ENCODE measurements at places on chromosomes 11 and 22.

DNA sequence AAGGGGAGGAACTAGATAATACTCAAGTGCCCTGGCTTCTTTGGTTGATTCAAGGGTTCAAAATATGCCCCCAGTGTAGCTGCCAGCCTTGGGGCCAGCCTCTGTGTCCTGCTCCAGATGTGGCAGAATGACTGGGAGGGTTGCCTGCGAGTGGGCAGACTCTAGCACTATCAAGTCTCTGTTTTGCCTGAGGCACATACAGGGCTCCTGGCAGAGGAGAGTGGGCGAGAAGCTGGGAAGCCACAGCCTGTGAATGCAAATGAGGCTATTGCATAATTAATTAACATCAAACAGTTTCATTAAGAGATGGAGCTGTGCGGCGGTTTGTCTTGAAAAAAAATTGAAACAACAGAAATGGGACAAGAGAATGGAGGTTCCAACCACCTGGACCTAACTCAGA is 50.8 kb downstream of the BUD13 start:
- DNase-seq, result no peak

- peak; percentile 12 for DNase-seq
Observed at GRCh38 chr11:43419460-43419859, 60.7 kb downstream of the TTC17 start.

DNA sequence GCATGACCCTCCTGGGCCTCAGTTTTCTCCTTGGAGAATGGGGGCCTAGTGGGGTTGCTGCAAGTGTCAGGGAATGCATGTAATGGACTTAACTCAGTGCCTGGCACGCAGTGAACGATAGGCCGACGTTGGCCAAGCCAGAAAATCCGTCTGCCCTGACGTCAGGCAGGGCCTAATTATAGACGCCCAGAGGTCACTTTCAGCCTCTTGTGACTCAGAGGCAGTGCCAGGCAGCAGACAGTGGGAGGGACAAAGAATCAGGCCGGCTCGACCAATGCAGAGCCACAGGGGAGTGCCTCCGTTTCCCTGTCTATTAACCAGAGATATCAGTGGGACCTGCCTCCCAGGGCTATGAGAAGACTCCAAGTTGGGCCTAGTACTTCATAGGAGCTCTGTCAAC is 115.0 kb downstream of the MN1 start:
- no peak for DNase-seq

DNA sequence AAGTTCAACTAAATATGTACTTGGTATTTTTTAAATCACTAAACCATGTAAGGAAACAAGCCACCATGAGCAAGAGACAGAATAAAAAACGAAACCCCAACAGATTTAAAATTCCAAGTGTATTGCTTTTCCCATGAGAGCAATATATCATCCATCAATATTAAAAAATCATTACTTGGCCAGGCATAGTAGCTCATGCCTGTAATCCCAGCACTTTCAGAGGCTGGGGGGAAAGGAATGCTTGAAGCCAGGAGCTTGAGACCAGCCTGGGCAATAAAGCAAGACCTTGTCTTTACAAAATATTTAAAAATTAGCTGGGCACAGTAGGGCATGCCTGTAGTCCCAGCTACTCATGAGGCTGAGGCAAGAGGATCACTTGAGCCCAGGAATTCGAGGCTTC is 190.8 kb downstream of the TTC28 start:
- DNase-seq, result no peak

- no peak for DNase-seq
Observed at GRCh38 chr11:1559111-1559951, 12.7 kb downstream of the DUSP8 start.

DNA sequence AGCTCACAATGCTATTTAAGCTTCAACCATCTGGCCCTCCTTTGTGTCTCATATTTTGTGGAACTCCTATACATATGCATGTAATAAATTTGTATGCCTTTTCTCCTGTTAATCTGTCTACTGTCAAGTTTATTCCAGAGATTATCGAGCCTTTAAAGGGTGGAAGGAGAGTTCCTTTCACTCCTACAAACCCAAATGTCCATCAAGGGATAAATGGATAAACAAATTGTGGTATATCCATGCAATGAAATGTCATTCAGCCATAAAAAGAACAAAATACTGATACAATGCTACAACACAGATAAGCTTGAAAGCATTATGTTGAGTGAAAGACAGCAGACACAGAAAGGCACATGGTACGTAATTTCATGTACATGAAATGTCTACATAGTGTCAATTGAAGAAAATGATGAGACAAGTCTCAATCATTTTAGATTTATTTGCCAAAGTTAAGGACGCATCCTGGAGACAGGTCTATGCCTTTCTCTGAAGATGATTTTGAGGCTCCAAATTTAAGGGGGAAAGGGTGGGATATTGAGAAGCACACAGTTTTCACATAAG is 17.7 kb upstream of the FEZ1 start:
- DNase-seq, result no peak

DNA sequence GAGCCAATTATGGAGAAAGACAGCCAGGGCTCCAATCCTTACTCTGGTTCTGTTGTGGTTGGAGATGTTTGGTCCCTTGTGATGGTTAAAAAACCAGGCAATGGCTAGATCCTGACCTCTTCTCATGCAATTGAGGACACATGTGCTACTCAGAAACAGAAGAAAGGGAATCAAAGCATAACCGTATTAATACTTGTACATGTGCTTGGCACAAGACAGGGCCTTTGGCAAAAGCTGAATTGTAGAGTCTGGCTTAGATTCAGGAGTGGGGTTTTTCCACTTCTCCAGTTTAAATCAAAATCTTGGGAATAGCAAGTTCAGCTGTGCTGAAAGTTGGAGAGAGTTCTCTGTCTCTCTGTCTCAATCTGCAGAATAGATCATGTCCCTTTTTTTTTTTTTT is 80.1 kb upstream of the E2F8 start:
- DNase-seq, result no peak

DNA sequence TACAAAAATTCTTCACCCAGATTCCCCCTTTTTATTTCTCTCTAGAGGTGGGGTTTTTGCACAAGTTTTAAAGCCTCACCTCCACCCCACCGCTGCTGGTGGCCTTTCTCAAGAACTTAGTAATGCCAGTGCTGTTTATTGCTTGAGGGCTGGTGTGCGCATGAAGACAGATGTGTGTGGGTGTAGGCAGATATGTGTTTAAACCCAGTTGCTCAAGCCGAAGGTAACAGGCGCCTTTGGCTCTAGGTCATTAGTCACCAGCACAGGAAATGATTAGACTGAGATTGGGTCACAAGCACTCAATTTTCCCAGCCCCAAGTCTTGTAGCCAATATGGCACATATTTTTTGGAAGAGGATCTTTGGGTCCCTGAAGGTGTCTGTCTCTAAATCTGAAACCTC is 2.7 kb upstream of the CLMP start:
- DNase-seq, result no peak
